ENCODE measurements at places on chromosomes 6 and 20. TPM values are rescaled to one million over a fixed set of nuclear protein-coding genes. Genes with fewer than 3 reads are reported as not detected.

The DDO gene
- not detected for total RNA-seq

The TEAD3 gene
- 0.34 TPM for total RNA-seq

The SNPH gene
- total RNA-seq, result 0.86 TPM

The C6orf163 gene
- total RNA-seq, result 5.7 TPM

The SLC17A1 gene
- total RNA-seq, result not detected

The TAGAP gene
- 129 TPM for total RNA-seq

The JARID2 gene
- 28.5 TPM for total RNA-seq

The ELOVL2 gene
- not detected for total RNA-seq

The MAK gene
- total RNA-seq, result 0.15 TPM

The HRH3 gene
- total RNA-seq, result not detected

The SMLR1 gene
- total RNA-seq, result not detected

The XKR7 gene
- total RNA-seq, result 0.12 TPM

The CST7 gene
- total RNA-seq, result 0.86 TPM

The ECT2L gene
- total RNA-seq, result not detected

The SFT2D1 gene
- 49.5 TPM for total RNA-seq

The RNF217 gene
- total RNA-seq, result not detected

The MLN gene
- total RNA-seq, result not detected

The SCUBE3 gene
- total RNA-seq, result not detected

The WFDC12 gene
- not detected for total RNA-seq

The OPRL1 gene
- total RNA-seq, result 1.4 TPM

The RCAN2 gene
- total RNA-seq, result not detected

The BNIP5 gene
- total RNA-seq, result 0.10 TPM

The CABLES2 gene
- total RNA-seq, result 6.6 TPM

The CST5 gene
- not detected for total RNA-seq

The CLIC5 gene
- total RNA-seq, result 2.5 TPM

The SNAI1 gene
- total RNA-seq, result 0.67 TPM

The NKX2-2 gene
- not detected for total RNA-seq

The DYNLRB1 gene
- total RNA-seq, result 65.9 TPM

The TCF15 gene
- not detected for total RNA-seq

The FAM50B gene
- total RNA-seq, result 7.6 TPM

The BANF2 gene
- not detected for total RNA-seq

The RBM24 gene
- not detected for total RNA-seq

The CDH4 gene
- total RNA-seq, result not detected

The HACE1 gene
- total RNA-seq, result 7.1 TPM

The RBM38 gene
- total RNA-seq, result 70.7 TPM

The ADGRF4 gene
- total RNA-seq, result not detected

The SAMD10 gene
- 9.0 TPM for total RNA-seq

The EMILIN3 gene
- total RNA-seq, result not detected

The PRR18 gene
- total RNA-seq, result 0.10 TPM

The CLPSL1 gene
- not detected for total RNA-seq

The CD40 gene
- total RNA-seq, result 410 TPM

The ZC3H12D gene
- total RNA-seq, result 225 TPM

The MATN4 gene
- total RNA-seq, result not detected

The ADGRG6 gene
- total RNA-seq, result not detected

The TMEM170B gene
- 2.6 TPM for total RNA-seq

The OOEP gene
- 0.22 TPM for total RNA-seq
